ENCODE measurements at places on chromosomes 6 and 20. TPM values are rescaled to one million over a fixed set of nuclear protein-coding genes. Genes with fewer than 3 reads are reported as not detected.

DNA sequence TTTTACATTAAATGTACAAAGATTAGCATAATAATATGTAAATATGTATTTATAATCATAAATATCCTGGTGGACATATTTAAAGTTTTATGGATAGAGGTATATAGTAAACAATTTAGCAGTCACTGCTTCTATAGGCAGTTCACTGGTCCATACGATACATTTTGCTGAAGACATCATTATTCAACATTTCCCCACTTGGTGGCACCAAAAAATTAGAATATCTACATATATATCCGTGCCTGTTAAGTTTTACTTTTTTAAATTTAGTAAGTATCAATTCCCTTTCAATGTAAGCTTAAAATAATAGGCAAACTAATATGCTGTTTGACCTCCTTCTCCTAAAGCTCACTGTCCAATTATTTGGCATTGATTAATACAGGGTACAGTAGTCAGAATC is 64.2 kb downstream of the LMBRD1 start:
- no peaks in the 10 kb centered on the region for H3K4me1 ChIP-seq
- no peaks in the 10 kb centered on the region for H3K27me3 ChIP-seq
- no peak overlapping the region for H3K27ac ChIP-seq
- no peak overlapping the region for H3K4me3 ChIP-seq

- H3K27ac ChIP-seq: no peak overlapping the region
- no peak for DNase-seq
- no peaks in the 10 kb centered on the region for H3K36me3 ChIP-seq
- no peak overlapping the region for H3K4me3 ChIP-seq
These were observed 48.0 kb upstream of the STXBP5 start for GRCh38 chr6:147156218-147156617.

GRCh38 chr20:1935696-1936366 is 40.6 kb downstream of the SIRPA start:
- no peak overlapping the region for H3K4me3 ChIP-seq
- no peak overlapping the region for H3K27ac ChIP-seq
- peaks cover 16% of the 10 kb centered on the region for H3K36me3 ChIP-seq
- no peaks in the 10 kb centered on the region for H3K27me3 ChIP-seq

GRCh38 chr6:36200154-36200891 is 3.8 kb downstream of the BRPF3 start:
- H3K27me3 ChIP-seq: no peaks in the 10 kb centered on the region
- no peak overlapping the region for H3K27ac ChIP-seq
- H3K4me1 ChIP-seq: peaks cover 20% of the 10 kb centered on the region
- H3K36me3 ChIP-seq: no peaks in the 10 kb centered on the region
- no peak overlapping the region for H3K4me3 ChIP-seq

- no peak for DNase-seq
- peaks cover 8% of the 10 kb centered on the region for H3K4me1 ChIP-seq
- H3K27ac ChIP-seq: no peak overlapping the region
- no peaks in the 10 kb centered on the region for H3K36me3 ChIP-seq
- no peak overlapping the region for H3K4me3 ChIP-seq
- no peaks in the 10 kb centered on the region for H3K27me3 ChIP-seq
These were observed 167.3 kb downstream of the BCAS1 start for GRCh38 chr20:53902968-53903651.

- DNase-seq: no peak
- no peaks in the 10 kb centered on the region for H3K4me1 ChIP-seq
- H3K27me3 ChIP-seq: no peaks in the 10 kb centered on the region
- H3K36me3 ChIP-seq: peaks cover 26% of the 10 kb centered on the region
- H3K27ac ChIP-seq: no peak overlapping the region
- H3K4me3 ChIP-seq: no peak overlapping the region
These were observed 166.0 kb upstream of the SCGN start for GRCh38 chr6:25485821-25486534.

GRCh38 chr6:24797596-24798216 is 1.0 kb downstream of the ARMH2 start:
- no peaks in the 10 kb centered on the region for H3K36me3 ChIP-seq
- no peak for DNase-seq
- H3K27me3 ChIP-seq: no peaks in the 10 kb centered on the region
- H3K27ac ChIP-seq: no peak overlapping the region

- H3K36me3 ChIP-seq: no peaks in the 10 kb centered on the region
- no peak overlapping the region for H3K4me3 ChIP-seq
- no peaks in the 10 kb centered on the region for H3K4me1 ChIP-seq
- no peaks in the 10 kb centered on the region for H3K27me3 ChIP-seq
These were observed 20.1 kb downstream of the SAMD5 start for GRCh38 chr6:147528511-147529145.

DNA sequence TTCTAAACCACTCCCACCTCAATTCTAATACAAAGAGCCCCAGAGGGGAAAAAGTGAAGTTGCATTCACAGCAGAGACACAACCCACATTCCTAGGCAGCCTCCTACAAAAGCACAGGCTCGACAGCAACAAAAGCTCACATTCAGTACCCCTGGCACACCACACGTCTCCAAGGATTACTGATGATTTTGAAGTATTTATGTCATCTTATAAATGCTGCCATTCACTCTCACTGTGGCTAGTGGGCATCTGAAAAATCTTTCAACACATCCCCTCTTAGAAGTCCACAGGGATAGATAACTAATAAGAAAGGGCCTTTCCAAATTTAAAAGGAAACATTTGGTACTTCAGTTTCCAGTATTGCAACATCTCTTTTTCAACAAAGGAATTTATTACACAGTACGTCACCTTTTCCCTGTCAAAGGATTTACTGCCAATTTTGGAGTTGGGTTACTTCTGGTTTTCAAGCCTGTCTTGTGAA is 146.7 kb downstream of the TASP1 start:
- no peaks in the 10 kb centered on the region for H3K4me1 ChIP-seq
- H3K4me3 ChIP-seq: no peak overlapping the region

- H3K36me3 ChIP-seq: no peaks in the 10 kb centered on the region
- H3K27ac ChIP-seq: no peak overlapping the region
- no peak overlapping the region for H3K4me3 ChIP-seq
- H3K4me1 ChIP-seq: no peaks in the 10 kb centered on the region
- DNase-seq: no peak
These were observed 32.2 kb upstream of the REV3L start for GRCh38 chr6:111515259-111515658.

- no peak for DNase-seq
- H3K27me3 ChIP-seq: no peaks in the 10 kb centered on the region
- H3K4me1 ChIP-seq: peaks cover 8% of the 10 kb centered on the region
- no peaks in the 10 kb centered on the region for H3K36me3 ChIP-seq
- no peak overlapping the region for H3K4me3 ChIP-seq
These were observed 1.7 kb downstream of the TCP11 start for GRCh38 chr6:35139470-35139869.

DNA sequence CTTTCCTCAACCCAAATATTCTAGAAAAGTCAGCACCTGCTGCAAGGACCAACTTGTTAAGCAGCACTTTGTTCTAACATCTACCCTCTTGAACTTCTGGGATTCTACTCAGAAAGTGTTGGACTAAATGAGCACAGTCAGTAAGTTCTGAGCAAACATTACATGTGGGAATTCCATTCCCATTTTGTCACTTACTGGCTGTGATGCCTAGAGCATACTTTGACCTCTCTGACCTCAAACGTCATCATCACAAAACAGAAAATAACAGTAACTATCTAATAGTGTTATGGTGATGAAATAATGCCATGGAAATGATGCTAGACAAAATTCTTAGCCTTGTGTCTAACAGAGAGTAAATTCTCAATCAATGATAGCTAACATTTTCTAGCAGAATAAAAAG is 829.4 kb downstream of the EPHA7 start:
- no peaks in the 10 kb centered on the region for H3K4me1 ChIP-seq
- H3K36me3 ChIP-seq: no peaks in the 10 kb centered on the region
- no peak overlapping the region for H3K4me3 ChIP-seq
- no peaks in the 10 kb centered on the region for H3K27me3 ChIP-seq

DNA sequence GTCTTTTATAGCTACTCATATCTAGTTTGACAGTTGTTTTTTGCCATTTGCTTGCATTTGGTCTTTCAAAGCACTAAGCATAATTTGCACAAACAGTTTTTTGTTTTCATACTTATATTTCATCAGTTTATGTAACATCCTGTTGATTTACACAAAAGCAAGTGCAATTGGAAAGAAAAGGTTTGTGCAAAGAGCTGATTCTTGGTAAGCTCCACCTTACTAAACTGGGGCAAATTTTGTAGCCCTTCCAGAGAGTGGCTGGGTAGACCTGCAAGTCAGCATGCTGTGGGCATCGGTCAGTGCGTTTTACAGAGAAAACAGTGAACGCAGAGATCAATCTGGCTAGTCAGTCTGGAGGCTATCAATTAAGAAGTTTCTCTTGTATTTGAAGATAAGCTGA is 34.5 kb downstream of the TXLNB start:
- no peak overlapping the region for H3K27ac ChIP-seq
- H3K36me3 ChIP-seq: no peaks in the 10 kb centered on the region
- no peaks in the 10 kb centered on the region for H3K27me3 ChIP-seq
- H3K4me3 ChIP-seq: no peak overlapping the region
- H3K4me1 ChIP-seq: no peaks in the 10 kb centered on the region
- no peak for DNase-seq

- H3K27me3 ChIP-seq: no peaks in the 10 kb centered on the region
- no peaks in the 10 kb centered on the region for H3K4me1 ChIP-seq
- DNase-seq: no peak
- no peak overlapping the region for H3K4me3 ChIP-seq
- H3K36me3 ChIP-seq: no peaks in the 10 kb centered on the region
- no peak overlapping the region for H3K27ac ChIP-seq
These were observed 23.3 kb downstream of the RNF144B start for GRCh38 chr6:18410412-18410811.

DNA sequence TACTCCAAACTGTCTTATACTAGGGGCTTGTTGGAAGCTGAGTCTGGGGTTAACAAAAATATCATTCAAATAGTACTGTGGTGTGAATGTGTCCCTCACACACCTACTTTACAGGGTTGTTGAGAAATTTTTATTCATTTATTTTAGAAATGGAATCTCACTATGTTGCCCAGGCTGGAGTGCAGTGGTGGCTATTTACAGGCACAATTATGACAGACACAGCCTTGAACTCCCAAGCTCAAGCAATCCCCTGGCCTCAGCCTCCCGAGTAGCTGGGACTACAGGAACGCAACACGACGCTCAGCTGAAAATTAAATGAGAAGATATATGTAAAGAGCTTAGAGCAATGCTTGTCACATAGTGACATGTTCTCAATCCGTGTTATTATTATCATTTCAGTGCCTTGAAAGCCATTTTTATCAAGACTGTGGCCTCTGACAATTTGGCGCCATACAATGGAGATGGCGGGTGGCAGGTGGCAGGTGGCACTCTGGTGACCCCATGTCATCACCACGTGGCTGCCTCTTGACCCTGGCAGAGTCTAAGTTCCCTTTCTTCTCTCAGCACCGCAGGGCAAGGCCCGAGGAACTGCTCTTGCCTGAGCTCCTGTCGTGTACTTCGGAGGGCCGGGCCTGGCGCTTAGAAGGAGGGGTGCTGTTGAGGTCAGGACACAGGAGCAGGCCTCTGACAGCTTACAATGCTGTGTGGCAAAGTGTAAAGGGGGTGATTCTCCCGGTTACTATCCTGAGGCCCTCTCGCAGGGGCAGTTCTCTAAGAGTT is 64.5 kb downstream of the STX11 start:
- H3K4me3 ChIP-seq: no peak overlapping the region
- no peaks in the 10 kb centered on the region for H3K27me3 ChIP-seq
- peaks cover 9% of the 10 kb centered on the region for H3K4me1 ChIP-seq
- no peaks in the 10 kb centered on the region for H3K36me3 ChIP-seq
- DNase-seq: no peak
- H3K27ac ChIP-seq: peak overlapping the region; percentile 98

- H3K4me3 ChIP-seq: no peak overlapping the region
- no peaks in the 10 kb centered on the region for H3K27me3 ChIP-seq
- no peaks in the 10 kb centered on the region for H3K4me1 ChIP-seq
- H3K36me3 ChIP-seq: no peaks in the 10 kb centered on the region
These were observed 111.2 kb upstream of the HIVEP1 start for GRCh38 chr6:11900662-11901598.

DNA sequence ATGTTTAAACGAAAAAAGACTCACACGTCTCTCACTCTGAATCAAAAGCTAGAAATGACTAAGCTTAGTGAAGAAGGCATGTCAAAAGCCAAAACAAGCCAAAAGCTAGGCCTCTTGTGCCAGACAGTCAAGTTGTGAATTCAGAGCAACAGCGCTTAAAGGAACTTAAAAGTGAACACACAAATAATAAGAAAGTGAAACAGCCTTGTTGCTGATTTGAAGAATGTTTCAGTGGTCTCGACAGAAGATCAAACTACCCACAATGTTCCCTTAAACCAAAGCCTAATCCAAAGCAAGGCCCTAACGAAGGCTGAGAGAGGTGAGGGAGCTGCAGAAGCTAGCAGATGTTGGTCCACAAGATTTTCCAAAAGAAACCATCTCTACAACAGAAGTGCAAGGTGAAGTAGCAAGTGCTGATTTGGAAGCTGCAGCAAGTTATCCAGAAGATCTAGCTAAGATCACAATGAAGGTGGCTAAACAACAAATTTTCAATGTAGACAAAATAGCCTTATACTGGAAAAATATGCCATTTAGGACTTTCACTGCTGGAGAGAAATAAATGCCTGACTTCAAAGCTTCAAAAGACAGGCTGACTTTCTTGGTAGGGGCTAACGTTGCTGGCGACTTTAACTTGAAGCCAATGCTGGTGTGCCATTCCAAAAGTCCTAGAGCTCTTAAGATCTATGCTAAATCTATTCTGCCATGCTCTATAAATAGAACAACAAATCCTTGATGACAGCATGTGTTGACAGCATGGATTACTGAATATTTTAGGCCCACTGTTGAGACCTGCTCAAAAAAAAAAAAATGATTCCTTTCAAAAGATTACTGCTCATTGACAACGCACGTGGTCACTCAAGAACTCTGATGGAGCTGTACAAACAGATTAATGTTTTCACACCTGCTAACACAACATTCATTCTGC is 40.3 kb downstream of the SEC63 start:
- no peak for DNase-seq
- H3K4me3 ChIP-seq: no peak overlapping the region
- no peak overlapping the region for H3K27ac ChIP-seq
- no peaks in the 10 kb centered on the region for H3K27me3 ChIP-seq

SIGLEC1 gene
- 5.4 TPM for total RNA-seq

ENPP4 gene
- total RNA-seq: 17.6 TPM

GHRH gene
- not detected for total RNA-seq

LAMA4 gene
- total RNA-seq: 29.4 TPM

COX4I2 gene
- total RNA-seq: not detected

NCOA5 gene
- total RNA-seq: 20.5 TPM
